ENCODE measurements at places on chromosomes 11 and 22.

DNA sequence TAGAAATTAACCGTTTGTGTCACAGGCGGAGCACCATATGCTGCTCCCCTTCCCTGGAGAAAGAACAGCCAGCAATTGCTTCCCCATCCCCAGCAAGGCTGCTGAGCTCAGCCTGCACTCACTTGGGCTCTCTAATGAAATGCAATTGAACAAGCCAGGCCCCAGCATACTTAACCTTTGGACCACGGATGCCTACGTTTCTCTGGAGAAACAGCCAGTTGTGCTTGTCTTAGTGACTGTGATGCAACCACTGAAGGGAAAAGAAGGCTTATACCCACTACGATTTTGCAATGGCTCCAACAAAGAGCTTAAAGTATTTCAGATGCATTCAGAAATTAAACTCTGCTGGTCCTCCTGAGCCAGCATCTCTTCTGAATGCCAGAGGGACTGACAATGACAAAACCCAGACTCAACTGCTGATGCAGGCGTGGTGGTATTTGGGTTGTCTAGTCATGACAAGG, 51.3 kb upstream of the SESN3 start:
- DNase-seq = peak; percentile 91

DNA sequence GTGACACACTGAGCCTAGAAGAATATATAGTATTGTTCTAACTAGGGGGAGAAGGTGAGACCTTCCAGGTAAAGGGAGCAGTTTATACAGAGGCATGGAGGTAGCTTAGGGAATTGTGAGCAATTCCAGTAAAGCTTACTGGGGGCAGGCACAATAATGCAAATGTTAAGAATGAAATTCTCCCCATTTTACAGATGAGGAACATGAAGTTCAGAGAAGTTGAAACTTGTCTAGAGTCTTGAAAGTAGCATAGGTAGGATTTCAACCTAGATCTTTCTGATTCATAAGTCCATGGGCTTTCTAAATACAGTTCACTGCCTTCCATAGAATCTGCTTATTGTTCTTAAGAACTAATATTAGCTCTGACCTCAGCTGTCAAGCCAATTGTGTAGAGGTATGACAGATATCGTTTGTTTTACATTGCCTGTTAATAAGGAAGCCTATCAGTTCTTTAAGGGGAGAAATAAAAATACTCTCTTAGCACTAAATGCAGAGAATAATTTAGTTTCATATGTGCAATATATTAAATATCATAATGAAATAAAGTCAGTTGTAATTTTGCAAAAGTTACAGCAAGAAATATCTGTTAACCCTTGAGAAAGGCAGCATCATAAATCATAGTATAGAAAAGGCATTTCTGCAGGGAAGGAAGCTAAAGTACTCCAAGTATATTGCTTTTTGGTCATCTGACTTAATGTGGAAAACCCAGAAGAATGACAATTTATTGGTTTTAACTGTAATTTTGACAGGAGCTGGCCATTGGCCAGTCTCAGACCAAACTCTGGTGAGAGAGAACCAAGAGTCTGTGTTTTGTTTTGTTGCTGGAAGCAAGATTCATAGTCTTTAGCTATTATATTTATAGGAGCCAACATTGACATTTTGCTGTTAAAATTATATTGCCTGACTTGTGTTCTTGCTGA, 181.8 kb downstream of the UVRAG start:
- DNase-seq = no peak

DNA sequence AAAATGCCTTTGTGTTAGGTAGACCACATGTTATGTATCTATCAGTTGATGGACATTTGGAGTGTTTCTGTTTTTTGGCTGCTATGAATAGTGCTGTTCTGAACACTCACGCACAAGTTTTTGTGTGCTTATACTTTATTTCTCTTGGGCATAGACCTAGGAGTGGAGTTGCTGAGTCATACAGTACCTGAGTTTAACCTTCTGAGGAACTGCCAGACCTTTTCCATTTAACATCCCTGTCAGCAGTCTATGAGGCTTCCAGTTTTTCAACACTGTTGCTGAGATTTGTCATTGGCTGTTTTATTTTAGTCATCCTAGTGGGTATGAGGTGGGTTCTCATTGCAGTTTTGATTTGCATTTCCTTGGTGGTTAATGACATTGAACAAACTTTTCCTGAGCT, 4.4 kb downstream of the CTTN start:
- DNase-seq = no peak

GRCh38 chr22:44460691-44461375, 37.2 kb downstream of the RTL6 start:
- DNase-seq = no peak

GRCh38 chr22:40544758-40545157, 91.8 kb downstream of the MRTFA start:
- no peak for DNase-seq

- no peak for DNase-seq
These were observed 1.4 kb downstream of the PRR14L start for GRCh38 chr22:31748490-31748889.

GRCh38 chr11:14119357-14119756, 156.8 kb downstream of the SPON1 start:
- no peak for DNase-seq

DNA sequence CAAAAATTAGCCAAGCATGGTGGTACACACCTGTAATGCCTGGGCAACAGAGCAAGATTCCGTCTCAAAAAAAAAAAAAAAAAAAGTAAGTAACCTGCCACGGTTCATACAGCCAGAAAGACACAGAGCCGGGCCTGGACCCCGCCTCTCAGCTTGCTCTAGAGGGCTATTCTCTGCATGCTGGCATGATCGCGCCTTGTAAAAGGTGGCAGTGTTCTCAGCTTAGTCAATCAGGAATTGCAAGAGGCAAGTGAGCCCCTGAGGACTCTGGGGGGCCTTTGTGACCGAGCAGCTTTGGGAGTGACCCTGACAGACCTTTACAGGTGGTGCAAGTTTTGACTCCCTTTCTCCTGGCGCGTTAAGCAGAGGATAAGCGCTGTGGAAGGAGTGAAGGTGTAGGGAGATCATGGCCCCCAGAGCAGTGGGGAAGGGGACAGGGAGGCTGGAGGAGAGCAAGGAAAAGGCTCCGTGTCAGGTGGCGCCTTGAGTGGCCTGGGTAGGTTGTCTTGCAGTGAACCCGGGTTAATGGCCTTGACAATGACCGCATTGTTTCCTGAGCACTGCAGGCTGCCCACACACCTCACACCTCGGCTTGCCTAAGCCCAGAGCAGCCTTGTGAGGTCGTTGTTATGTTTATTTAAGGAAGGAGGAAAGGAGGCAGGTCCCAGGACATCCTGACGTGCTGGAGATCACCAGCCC, 48.9 kb downstream of the CDPF1 start:
- DNase-seq = peak; percentile 87

GRCh38 chr11:71372693-71373657, 75.2 kb downstream of the DHCR7 start:
- no peak for DNase-seq

DNA sequence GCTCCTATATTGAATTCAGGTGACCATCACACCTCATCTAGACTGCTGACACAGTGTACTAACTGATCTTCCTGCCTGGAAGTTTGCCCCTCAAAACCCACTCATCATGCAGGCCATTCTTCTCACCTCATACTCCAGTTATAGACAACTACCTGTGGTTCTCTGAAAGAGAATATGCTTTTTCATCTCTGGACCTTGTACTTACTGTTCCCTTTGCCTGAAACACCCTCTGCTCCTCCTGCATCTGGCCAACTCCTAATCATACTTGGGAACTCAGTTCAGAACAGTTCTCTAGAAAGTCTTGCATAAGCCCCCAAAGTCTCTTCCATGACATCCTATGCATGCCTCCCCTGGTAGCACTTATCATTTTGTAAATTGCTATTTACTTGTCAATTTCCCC, 28.2 kb upstream of the P4HA3 start:
- no peak for DNase-seq

DNA sequence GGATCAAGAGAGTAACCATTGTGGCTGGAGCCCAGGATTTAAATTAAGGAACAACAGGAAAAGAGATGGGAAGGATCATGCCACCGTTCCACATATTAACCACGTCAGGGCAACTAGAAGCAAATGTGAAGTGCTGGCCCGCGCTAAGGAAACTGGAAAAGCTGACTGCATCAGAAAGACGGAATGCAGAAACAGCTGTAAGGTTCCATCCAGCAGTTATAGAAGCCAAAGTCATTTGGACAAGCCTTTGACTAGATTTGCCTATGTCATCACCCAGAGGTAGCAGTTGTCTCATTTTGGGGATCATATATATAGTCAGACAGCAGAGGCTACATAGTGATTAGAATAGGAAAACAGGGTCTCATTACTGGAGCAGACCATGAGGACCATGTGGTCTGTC, 43.0 kb upstream of the CRTAM start:
- DNase-seq = no peak

DNA sequence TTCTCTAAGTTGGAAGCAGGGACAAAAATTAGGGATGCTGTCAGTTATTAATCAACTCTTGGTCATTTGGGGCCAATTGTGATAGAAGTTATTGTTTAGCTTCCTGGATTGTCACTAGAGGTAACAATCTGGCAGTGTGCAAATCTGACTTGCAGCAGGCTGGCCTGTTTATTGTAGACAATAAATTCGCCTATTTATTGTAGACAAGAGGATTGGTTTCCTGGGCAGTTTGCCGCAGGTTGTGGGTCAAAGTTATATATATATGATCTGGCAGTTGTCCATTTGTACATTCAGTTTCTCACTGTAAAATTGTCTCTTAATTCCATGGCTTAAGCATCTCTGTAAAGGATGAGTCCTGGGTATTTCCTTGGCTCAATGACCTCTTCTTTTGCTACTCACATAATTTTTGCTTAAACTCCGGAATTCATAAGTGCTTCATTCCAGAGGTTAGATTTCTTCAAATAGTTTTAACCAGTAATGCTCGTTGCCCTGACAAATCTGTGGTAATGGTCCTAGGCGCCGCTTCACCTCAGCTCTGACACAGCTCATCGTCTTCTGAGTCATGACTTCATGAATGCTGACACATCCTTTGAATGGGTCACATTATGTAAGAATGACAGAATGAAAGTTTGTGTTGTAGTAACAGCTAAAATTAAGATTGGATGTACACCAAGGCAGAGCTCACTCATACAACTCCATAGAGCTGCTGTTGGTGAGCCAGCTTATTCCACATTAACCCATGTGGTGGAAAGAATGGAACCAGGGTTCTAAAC, 7.8 kb upstream of the MMP3 start:
- no peak for DNase-seq

GRCh38 chr11:126588630-126589491, 233.4 kb downstream of the ST3GAL4 start:
- DNase-seq = peak; percentile 75

DNA sequence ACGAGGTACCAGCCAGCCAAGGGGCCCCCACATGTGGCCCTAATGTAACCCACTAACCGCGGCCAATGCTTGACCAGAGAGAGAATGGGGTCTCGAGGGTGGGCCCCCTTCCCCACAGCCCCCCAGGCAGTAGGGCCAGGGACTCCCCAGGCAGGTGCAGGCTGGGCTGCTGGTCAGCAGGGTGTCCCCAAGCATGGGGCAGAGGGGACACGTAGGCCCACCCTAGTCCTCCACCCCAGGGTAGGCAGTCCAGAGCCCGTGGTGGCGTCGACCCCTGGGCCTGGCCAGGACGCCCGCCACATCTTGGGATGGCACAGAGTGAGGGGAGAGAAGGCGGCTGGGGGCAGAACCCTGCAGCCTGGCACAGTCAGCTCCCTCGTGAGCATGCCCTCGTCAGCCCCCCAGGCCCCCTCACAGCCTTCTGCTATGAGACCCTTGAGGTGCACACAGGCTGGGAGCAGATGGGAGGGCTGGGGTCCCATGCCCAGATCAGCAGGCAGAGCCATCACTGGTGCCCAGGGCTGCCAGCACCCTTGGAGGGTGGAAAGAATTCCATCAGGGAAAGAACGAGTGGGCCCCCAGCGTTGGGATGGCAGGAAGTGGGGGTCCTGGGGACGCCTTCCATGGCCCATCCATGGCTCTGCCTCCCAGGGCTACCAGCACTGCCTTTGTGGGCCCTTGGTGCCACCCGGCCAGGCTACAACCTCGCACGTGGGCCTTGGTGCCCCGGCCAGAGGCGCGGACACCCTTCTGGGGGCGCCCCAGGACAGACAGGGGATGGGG, 6.1 kb downstream of the TNNT3 start:
- DNase-seq = no peak

- no peak for DNase-seq
These were observed 12.3 kb downstream of the B4GALNT4 start for GRCh38 chr11:381501-382072.

GRCh38 chr11:2779499-2779980, 79.7 kb upstream of the KCNQ1OT1 start:
- DNase-seq = peak; percentile 51

GRCh38 chr11:39174196-39174595, 2285.3 kb downstream of the LRRC4C start:
- no peak for DNase-seq

DNA sequence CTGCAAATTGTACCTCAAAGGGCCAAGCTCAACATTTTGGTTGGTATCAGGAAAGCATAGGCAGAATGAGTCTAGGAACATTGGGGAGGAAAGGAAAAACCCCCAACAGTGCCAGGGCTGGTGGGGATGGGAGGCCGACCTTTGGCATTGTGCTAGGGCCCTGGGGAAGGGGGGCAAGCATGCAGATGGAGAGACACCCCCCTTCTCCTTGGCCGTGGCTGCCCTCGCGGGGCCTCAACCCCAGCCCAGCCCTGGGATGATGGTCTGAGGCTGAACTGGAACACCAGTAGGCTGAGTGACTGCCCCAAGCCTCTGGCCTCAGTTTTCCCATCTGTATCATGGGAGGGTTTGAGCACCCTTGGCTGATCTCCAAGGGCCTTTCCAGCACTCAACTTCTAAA, 40.0 kb downstream of the GDPD5 start:
- no peak for DNase-seq

- no peak for DNase-seq
These were observed 2221.9 kb upstream of the RAG2 start for GRCh38 chr11:38819981-38820380.

GRCh38 chr11:134120921-134121526, 52.2 kb downstream of the JAM3 start:
- DNase-seq = peak; percentile 70

DNA sequence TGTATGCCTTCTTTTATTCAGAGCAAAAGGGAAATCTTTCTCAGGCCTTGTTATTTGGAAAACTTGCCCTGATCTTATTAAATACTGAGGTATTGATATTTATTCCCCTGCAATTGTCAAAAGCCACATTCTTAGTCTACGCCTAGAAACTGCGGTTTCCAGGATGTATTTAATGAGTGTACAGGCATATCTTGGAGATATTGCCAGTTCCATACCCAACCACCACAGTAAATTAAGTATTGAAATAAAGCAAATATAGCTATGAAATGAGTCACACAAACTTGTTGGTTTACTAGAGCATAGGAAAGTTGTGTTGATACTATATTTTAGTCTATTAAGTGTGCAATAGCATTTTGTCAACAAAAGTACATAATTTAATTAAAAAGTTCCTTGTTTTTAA, 152.7 kb upstream of the CCDC179 start:
- no peak for DNase-seq

GRCh38 chr11:13290221-13290980, 12.8 kb downstream of the BMAL1 start:
- DNase-seq = no peak

DNA sequence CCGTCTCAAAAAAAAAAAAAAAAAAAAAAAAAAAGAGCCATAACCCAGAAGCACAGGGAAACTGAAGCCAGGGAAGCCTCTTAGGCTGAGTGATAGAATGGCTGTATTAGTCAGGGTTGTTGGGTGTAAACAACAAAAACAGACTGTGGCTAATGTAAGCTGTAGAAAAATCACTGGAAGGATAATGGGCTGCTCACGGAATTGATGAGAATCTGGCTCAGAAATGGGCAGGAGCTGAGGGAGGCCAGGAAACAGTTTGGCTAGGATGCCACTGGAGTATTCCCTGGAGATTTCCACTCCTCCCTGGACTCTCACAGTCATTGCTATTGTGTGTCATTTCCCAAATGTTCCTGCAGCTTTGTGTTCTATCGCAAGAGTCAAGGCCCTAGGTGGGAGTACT, 22.4 kb downstream of the SLC22A6 start:
- no peak for DNase-seq

Data from islet precursor cell (in vitro differentiated cells).